Right lobe of liver (tissue), 6 donors: ENCODE measurements at places on chromosomes 1 and 21.

- DNase-seq = no peak
Observed at GRCh38 chr21:37153196-37153934, 80.3 kb downstream of the TTC3 start.

GRCh38 chr1:12525311-12526181 lies 92.5 kb downstream of the DHRS3 start:
- DNase-seq = peak; percentile 88

DNA sequence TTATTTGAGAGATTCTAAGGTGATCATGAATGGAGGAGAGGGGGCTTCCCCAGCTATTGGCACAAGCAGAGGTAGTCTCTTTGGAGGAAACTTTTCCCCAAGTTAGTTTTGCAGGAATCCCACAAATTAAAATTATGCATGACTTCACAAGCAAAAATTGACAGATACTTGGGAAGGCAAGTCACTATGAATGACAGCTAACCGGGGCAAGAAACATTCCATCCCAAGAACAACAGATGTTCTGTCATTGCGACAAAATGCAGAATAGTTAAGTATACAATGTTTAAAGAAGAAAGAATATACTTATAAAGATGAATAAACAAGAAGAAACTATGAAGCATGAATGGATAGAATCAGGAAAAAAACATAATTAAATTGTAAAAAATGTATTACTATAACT lies 27.1 kb upstream of the SIM2 start:
- no peak for DNase-seq

GRCh38 chr1:211832661-211833060 lies 2.1 kb upstream of the LPGAT1 start:
- no peak for DNase-seq

DNA sequence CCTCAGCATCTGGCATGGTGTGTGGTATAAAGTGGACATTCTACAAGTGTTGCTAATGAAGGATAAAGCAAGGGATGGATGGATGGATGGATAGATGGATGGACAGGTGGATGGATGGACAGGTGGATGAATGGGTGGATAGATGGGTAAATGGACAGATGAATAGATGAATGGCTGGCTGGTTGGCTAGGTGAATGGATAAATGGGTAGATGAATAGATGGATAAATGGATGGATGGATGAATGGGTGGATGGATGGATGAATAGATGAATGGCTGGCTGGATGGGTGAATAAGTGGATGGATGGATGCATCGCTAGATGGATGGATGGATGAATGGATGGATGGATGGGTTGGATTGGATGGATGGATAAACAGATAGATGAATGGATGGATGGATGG lies 66.2 kb downstream of the SUSD4 start:
- no peak for DNase-seq

GRCh38 chr1:195898924-195899323 lies 709.3 kb downstream of the KCNT2 start:
- no peak for DNase-seq

DNA sequence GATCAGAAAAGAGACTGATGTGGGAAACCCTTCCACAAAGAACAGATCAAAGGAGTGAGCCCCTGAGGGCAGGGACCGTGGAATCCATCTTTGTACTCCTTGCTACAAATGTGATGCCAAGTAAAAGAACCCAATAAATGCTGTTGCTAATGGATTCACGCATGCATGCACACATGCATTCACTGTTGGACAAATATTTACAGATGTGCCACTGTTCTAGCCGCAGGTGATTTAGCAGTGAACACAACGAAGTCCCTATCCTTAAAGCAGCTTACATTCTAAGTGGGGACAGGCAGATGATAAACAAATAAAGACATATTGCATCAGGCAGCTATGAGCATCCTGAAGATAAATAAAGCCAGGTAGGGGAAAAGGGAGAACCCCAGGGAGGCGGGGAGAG lies 67.8 kb downstream of the ITPKB start:
- DNase-seq = no peak

GRCh38 chr1:200646515-200646914 lies 23.2 kb downstream of the DDX59 start:
- DNase-seq = no peak

GRCh38 chr21:38915546-38915945 lies 109.8 kb downstream of the ETS2 start:
- DNase-seq = peak; percentile 33

GRCh38 chr21:42632336-42632751 lies 21.1 kb upstream of the PDE9A start:
- peak; percentile 39 for DNase-seq

GRCh38 chr1:206685334-206685768 lies 646 bp downstream of the MAPKAPK2 start:
- peak; percentile 42 for DNase-seq

DNA sequence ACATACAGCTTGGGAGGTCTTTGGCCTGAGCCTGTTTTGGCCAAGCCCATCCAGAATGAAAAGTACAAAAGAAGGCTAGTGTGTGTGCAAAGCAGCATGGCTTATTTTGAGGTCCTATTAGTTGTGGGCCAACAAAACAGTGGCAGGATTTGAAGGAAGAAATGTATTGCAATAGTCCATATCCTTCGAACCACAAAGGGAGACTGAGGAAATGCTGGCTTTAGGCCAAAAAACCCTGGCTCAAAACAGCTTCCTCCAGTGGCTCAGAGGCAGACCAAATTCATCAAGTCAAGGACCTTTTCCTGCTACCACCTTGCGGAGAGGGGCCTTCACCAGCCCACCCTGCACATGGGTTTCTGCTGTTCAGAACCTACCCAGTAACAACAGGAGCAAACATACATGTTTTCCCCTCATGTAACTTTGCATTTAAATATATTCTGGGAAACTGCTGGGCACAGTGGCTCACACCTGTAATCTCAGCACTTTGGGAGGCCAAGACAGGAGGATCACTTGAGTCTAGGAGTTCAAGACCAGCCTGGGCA lies 43.3 kb downstream of the VPS26C start:
- DNase-seq = no peak

DNA sequence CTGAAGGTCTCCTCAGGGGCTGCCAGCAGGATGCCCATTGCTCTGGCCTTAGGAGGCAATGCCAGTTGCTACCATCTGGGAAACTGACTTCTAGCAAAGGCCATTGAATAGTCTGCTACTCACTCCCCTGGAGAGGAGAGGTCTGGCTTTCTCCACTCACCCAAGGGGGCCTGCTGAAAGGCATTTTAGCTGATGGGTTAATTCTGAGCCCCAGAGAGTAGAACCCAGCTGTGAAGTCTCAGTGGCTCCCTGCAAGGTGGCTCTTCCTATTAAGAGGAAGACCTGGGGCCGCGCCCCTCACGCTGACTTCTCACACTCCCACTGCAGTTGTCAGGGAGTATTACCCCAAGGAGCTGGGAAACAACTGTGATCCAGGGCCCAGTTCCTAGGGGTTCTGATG lies 213.3 kb upstream of the GALNT2 start:
- no peak for DNase-seq

DNA sequence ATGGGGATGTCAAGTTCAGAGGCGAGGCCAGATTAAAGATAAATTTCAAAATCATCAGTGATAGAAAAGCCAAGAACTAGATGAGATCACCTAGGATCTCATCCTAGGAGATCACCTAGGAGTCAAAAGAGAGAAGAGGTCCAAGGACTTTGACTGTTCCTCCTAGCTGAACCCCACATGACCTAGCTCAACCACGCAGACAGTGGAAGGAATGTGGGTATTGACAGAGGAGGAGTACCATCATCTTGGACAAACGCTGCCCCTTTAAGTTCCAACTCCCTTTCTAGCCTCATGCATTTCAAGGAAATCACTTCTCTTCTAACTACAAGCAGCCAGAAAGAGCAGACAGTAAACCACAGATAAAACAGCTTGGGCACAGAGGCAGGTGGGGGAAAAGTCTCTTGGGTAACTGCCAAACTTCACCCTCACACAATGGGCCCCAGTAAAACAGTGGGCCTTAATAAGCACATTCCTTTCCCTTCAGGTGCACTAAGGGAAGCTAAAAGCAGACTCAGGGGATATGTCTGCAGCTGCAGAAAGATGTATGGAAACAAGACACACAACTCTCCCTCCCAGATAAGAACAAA lies 12.5 kb upstream of the FAM76A start:
- no peak for DNase-seq

GRCh38 chr1:39418236-39418635 lies 73.2 kb upstream of the BMP8A start:
- DNase-seq = no peak

DNA sequence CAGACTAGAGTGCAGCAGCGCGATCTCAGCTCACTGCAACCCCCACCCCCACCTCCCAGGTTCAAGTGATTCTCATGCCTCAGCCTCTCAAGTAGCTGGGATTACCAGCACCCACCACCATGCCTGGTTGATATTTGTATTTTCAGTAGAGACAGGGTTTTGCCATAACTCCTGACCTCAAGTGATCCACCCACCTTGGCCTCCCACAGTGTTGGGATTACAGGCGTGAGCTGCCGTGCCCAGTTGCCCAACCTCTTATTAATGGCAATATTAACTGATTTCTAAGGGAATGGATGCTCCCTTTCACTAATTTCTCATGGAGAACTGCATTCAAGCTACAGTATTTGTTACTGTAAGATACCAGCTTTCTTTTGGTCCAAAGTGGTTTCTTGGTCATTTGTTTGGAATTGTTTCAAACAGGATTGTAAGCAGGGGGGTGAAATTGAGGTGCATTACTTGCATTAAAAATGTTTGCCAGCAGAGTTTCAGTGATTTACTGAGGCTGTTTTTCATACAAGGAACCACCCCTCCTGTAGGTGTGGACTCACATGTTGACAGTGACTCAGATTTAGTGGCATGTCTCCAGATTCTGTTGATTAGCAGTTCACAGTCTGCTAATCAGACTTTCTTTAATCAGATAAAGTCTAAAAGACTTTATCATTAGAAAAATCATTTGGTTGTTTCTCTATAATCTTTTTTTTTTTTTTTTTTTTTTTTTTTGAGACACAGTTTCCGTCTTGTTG lies 3.9 kb upstream of the TGFBR3 start:
- no peak for DNase-seq

DNA sequence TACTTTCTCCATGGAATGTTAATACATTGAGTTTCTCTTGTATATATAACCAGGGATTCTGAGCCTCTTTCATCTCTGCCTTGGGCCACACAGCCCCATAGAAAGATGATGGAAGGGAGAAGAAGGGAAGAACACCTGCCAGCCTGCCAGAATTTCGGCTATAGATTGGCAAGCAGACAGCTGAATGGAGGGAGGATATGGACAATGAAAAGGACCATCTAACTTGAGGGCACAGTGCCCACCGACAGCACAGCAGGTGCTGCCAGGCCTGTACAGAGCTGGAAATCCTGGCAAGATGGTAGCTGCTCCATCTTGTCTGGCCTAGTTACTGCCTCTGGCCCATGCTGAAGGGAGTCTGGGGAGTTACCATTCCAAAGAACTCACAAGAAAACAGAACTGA lies 244.3 kb downstream of the FGGY start:
- DNase-seq = no peak

DNA sequence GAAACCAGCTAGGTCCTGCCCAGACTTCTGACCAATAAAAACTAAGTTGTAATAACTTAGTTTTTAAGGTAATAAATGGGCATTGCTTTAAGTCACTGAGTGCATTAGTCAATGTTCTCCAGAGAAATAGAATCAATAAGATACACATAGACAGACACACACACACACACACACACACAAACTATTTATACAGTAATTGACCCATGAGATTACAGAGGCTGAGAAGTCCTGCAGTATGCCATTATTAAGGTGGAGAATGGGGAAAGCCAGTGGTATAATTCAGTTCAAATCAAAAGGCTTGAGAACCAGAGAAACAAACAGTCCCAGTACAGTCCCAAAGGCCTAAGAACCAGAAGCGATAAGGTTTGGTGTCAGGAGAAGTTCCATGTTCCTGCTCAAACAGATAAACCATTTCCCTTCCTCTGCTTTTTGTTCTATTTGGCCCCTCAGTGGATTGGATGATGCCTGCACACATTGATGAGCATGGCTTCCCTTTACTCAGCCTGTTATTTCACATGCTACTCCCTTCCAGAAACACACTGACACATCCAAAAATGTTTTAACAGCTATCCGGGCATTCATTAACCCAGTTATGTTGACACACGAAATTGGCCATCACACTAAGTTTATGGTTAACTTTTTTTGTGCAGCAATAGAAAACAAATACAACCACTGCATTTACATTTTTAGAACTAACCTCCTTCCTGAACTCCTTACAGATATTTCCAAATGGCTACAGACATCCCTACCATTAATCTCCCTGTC lies 828.2 kb upstream of the NCAM2 start:
- no peak for DNase-seq

GRCh38 chr1:43235451-43236121 lies 34.2 kb upstream of the TMEM125 start:
- peak; percentile 77 for DNase-seq

- peak; percentile 58 for DNase-seq
Observed at GRCh38 chr1:211632808-211633523, 42.5 kb downstream of the NEK2 start.

DNA sequence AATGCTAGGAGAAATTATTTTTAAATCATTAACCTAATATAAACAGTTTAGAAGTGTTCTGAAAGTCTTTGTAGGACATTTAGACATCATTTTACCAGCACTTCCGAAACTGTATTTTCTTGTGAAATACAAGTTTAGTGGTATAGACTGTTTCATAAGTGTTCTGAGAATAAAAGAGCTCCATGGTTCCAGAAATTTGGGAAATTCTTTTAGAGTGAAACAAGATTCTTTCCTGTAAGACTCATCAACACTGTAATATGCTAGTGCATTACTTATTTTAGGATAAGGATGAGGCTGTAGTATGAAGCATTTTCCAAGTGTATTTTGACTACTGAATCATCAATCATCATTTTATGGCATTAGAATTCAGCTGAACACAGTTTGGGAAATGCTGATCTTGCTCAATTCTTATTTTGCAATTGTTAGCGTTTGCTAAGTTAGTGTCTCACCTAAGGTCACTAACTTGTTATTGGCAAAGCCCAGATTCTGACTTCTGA lies 73.4 kb downstream of the CEP350 start:
- DNase-seq = no peak

GRCh38 chr21:42387164-42387563 lies 8.7 kb downstream of the TMPRSS3 start:
- DNase-seq = no peak

DNA sequence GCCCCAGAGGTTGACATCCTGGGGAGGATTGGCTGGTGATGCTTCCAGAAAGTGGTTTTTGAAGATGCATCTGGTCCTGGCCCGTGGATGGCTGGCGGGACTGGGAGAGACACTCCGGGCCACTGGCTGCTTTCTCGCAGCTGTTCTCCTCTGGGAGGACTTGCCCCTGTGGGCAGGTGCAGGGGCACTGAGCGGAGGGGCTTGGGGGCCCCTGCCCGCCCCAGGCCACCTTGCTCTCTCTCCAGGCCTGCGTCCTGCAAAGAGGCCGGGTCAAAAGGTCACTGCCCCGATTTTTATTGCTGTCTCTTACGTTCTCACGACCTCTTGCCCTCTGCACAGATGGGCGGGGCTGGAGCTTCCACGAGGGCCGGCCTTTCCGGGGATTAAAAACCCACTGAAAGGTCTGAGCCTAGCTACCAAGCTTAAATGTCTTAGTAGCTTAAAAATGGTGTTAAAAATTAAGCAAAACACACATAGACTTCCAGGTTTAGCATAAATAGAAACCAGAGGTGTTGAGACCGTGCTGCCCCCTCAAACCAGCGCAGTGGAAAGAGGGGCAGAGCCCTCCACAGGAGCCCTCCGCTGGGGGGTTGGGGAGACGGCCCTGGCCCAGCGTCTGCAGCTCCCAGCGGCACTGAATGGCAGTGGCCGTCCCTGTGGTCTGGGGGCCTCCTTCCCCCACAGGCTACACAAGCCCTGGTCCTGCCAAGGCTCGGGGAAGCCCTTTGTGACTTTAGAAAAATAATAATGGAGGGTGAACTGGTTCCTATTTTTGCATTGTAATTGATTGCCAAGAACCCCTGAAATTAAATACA lies 43.9 kb downstream of the SKI start:
- peak; percentile 81 for DNase-seq
